Endothelial cell (in vitro differentiated cells): ENCODE measurements at places on chromosomes 12 and 14.
A peak's percentile ranks its signal among the peaks of the same experiment; 100 is the strongest.

DNA sequence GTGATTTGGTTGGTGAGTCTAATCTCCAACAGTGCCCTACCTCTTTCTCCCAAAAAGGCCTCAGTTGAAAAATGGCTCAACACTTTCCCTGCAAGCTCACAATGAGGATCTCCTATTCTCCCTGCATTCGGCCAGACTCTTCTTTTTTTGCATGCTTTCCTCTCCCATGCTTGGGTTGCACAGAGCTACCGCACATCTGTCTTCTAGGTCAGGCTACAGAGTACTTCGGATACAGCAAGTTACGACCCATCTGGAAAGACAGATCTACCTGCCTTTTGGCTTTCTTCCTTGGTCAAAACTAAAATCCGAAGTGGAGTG is 305 bp upstream of the SLC16A7 start:
- DNase-seq, result no peak

GRCh38 chr12:118391836-118392235 is 15.5 kb downstream of the SUDS3 start:
- no peak for DNase-seq

DNA sequence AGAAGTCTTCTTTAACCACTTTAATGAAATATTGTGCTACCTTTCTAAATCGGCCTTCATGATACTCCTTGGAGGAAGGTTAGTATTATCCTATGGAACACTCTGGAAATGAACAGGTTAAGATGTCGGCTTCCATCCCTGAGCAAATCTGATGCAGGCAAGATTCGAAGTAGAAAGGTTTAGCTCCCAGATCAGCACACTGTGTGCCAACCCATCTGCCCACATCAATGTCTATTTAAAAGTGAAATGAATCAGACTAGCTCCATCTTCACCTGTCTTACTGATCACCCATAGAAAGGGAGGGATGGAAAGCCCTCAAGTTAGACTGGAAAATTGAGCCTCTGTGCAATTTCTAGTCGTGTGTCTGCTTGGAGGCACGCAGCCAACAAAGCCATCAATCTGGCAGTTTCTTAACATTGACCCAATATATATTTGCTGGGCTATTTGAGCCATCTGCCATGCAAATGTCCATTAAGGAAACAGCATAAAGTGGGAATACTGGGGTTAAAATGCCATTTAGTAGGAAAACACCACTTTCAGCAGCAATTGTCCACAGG is 506.1 kb downstream of the RMST start:
- no peak for DNase-seq

DNA sequence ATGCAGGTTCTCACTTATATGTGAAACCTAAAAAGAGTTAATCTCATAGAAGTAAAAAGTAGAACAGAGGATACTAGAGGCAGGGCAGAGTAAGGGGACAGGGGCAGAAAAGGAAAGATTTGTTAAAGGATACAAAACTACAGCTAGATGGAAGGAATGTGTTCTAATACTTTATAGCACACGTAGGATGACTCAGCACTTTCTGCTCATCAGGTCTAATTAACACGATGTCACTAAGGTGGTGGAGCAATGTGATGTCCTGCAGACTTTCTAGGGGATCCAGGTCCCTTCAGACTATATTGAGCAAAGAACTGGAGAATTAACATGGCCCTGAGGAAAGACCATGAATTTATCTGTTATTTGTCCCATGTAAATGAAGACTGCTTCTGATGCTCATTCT is 80.8 kb upstream of the CMKLR1 start:
- no peak for DNase-seq

GRCh38 chr14:35512765-35513164 is 21.2 kb upstream of the INSM2 start:
- no peak for DNase-seq

DNA sequence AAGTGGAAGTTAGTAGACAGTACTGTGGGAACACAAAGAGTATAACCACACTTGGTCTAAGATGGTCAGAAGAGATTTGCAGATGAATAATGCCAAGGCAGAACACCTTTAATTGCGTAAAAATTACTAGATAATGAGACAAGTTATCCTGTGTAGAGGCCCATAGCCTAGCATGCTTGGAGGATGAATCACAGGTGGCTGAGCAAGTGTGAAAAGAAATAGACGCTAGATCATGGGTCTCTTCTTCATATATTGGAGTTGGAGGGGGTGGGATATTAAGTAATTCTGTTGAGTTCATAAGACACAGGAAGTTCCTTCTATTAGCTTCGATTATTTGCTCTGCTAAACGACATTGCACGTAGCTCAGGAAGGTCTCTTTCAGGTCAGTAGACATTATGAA is 454.3 kb upstream of the LMO3 start:
- DNase-seq, result no peak

DNA sequence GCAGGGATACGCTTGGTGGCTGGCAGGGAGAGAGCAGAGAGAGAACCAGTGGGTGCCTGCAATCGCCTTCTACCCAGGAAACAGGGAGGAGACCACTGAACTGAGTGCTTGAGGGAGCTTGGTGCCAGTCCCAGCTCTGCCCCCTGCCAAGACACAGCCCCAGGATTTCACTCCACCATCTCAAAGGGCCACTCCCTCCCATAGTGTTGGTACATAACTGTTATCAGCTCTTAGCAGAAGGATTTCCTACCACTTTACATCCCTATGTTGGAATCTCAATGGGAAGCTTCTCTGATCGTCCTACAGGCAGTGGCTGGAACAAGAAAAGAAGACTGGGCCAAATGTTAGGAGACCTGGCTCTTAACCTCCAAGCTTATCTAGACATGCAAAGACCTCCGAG is 157.4 kb upstream of the FOXN3 start:
- no peak for DNase-seq

GRCh38 chr14:75279153-75279762 is 630 bp downstream of the FOS start:
- no peak for DNase-seq

GRCh38 chr12:100610666-100611430 is 37.4 kb downstream of the GAS2L3 start:
- DNase-seq, result no peak

GRCh38 chr12:40137252-40137651 is 31.4 kb upstream of the SLC2A13 start:
- DNase-seq, result no peak

- no peak for DNase-seq
Measured at GRCh38 chr12:54411391-54412241, 7.5 kb downstream of the ITGA5 start.

DNA sequence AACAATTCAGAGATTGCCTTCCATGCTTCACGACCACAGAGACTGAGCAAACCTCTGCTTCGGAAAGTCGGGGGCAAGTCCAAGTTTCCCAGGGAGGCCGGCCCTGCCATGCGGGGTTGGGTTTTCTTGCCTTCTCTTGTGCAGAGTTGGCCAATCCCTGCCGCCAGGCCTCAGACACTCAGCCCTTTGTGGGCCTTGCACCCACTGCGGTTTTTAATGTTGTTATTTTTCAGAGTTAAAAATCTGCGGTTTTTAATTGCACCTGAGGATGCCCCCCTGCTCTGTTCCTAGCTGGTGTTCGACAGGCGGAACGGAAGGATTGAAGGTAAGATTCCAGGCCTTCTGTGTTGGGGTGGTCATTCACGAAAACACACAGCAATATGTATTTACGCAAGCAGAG is 108.7 kb downstream of the CALM1 start:
- DNase-seq, result no peak

DNA sequence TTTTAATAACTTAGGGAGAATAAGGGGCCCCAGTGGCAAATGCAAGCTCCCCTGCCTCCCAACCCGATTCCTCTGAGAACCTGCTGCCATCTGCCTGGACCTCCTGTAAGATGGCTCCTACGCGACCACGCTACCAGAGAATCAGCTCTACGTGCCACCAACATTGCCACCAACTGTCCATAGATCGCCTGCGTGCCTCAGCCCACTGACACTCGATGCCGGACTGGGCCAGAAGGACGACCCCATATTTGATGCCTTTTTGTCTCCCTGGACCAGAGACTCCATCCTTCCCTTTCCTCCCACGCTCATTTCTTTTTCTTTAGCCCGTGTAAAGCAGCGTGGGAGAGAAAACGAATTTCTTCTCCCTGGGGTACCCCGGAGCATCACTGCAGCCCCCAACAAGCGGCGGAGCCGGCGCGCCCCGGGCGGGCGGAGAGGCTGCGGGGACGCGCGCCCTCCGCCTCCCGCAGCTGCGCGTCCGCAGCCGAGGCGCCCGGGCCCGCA is 565 bp upstream of the KLHL42 start:
- peak; percentile 5 for DNase-seq

- no peak for DNase-seq
Measured at GRCh38 chr12:13367973-13368372, 171.4 kb downstream of the EMP1 start.

GRCh38 chr12:127810041-127810440 is 456.9 kb upstream of the TMEM132C start:
- no peak for DNase-seq

DNA sequence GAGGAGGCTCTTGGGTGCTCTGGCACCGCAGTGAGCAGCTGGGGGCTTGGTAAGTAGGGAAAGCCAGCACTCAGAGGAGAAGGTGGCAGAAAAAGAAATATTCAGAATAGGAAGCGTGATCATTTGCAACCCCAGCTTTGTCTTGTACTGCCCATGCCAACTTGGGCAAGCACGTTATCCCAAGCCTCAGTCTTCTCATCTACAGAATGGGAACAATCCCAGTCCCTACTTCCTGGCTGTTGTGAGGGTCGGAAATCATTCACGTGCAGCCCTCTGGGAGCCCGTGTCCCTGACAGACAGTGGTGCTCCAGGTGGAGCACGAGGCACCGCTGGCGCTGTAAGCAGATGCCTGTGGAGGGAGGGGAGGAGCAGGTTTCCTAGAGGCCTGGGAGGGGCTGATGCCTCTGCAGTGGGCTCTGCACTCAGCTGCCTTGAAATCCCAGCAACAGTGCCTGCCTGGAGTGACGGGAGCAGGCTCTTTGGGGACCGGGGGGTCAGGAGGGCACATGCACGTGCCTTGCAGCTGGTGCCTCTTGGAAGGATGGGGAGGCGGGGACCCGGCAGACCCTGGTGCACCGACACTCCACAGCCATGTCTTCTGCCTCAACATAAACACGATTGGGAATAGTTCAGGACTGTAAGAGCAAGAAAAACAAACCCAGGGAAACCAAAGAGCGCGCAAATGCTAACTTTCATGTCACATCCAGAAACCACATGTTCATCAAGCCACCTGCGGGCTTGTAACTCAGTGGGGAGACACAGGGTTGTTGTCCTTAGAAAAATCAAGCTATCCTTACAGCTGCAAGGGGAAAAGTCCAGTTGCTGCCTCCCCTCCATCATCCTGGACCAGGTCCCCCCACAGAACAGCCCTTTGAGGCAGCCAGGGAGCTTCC is 86.5 kb upstream of the DIO3 start:
- no peak for DNase-seq

- DNase-seq, result no peak
Measured at GRCh38 chr12:101002696-101003419, 207.2 kb downstream of the SLC5A8 start.

DNA sequence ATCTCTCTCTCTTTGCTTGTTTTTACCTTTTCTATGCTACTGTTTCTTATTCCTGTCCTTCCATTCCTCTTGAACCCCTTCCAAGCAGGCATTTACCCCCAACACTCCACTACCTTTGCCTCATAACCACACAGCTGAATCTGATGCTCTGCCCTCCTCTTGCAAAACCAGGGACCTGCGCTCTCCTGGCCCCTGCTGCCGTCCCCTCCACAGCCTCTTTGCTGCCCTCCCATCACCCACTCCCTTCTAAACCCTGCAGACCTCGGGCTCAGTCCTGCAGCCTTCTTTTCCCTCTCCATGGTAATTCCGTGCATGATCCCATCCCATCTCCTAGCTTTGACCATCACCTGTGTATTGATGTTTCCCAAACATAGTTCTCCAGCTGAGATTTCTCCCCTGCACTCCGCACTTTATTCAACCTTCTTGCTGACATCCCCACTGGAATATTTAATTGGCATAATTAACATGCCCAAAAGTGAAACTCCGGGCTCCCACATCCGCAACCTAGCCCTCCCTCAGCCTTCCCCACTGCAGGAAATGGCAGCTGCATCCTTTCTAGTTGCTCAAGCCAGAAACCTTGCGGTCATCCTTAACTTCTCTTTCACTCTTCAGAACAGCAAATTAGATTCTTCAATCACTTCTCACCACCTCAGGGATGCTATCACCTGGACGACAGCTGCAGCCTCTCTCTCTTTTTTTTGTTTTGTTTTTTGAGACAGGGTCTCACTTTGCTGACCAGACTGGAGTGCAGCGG is 16.0 kb downstream of the FIGNL2 start:
- no peak for DNase-seq

DNA sequence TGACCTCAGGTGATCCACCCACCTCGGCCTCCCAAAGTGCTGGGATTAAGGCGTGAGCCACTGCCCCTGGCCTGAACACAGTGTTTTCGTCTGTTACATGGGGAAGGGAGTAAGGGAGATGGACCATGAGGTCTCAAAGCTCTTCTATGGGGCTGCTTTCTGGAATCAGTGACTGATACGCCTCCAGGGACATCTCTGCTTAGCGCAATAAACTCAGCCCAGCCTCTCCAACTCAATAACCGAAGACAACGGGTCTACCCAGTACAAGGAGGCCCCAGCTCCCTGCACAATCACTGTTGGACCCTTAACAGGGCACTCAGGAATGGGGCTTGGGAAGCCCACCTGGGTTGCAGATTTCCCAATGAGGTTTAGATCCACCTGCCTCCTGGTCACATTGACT is 42.6 kb upstream of the CHGA start:
- DNase-seq, result no peak

DNA sequence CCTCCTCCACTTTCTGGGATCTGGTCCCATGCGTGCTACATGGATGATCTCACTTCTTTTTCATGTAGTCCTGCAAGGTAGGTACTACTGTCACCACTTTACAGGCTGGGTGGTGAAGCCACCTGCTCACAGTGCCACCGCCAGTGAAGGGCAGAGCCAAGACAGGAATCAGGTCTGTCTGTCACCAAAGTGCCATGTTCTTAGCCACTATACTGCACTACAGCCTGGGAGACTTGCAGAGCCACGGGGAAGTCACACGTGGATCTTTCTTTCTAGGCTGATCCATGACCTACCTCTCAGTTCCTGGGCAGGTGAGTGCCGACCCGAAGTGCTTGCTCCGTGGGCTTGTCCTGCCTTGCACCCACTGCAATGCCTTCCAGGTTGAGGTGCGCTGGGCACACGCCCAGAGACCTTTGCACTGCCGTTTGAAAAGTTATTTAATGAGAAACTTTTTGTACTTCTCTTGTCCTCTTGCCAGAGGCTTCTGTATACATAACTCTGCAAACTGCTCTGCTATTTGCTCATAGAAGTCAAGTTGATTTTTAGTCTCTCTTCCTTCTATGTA is 19.7 kb upstream of the CLMN start:
- DNase-seq, result no peak

GRCh38 chr12:111285200-111285599 is 83.7 kb downstream of the PHETA1 start:
- DNase-seq, result no peak

DNA sequence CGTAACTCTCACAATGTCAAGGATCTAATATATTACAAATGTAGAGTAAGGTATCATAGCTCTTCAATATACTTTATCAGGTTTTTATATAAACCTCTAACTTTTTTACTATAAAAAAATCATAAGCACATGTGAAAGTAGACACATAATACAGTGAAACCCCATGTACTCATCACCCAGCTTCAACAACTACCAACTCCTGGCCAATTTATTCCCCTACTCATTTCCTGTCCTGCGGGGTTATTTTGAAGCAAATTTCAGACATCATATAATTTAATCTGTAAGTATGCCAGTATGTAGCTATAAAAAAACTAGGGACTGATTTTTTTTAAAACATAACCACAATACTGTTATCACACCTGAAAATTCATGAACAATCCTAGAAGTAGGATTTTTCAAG is 47.7 kb downstream of the NOPCHAP1 start:
- no peak for DNase-seq

GRCh38 chr12:79388011-79388410 is 302.8 kb downstream of the PAWR start:
- DNase-seq, result no peak
